Neural crest cell (in vitro differentiated cells): ENCODE measurements at places on chromosomes 6 and 20. TPM values are rescaled to one million over a fixed set of nuclear protein-coding genes. Genes with fewer than 3 reads are reported as not detected.

CLIC1 gene
- total RNA-seq = 305 and 313 TPM in 2 replicates

SNRNP48 gene
- 22.5 and 23.2 TPM in 2 replicates for total RNA-seq

CST4 gene
- total RNA-seq = not detected in 2 replicates

SULF2 gene
- 18.5 and 22.9 TPM in 2 replicates for total RNA-seq

PDE10A gene
- 23.7 and 26.2 TPM in 2 replicates for total RNA-seq

IL17A gene
- total RNA-seq = not detected in 2 replicates

IYD gene
- not detected in 2 replicates for total RNA-seq

PLN gene
- not detected in 2 replicates for total RNA-seq

WFDC6 gene
- total RNA-seq = not detected in 2 replicates

MCHR2 gene
- total RNA-seq = not detected in 2 replicates

SAPCD1 gene
- 21.3 and 25.1 TPM in 2 replicates for total RNA-seq

BEND6 gene
- 1.8 and 2.3 TPM in 2 replicates for total RNA-seq

FHL5 gene
- total RNA-seq = not detected in 2 replicates

STK38 gene
- total RNA-seq = 26.8 and 27.7 TPM in 2 replicates

HM13 gene
- total RNA-seq = 179 and 185 TPM in 2 replicates

ROS1 gene
- total RNA-seq = not detected in 2 replicates

RNF182 gene
- 2.3 and 3.0 TPM in 2 replicates for total RNA-seq

CTAGE9 gene
- not detected in 2 replicates for total RNA-seq

GJA10 gene
- total RNA-seq = not detected in 2 replicates

CPXM1 gene
- 200 and 218 TPM in 2 replicates for total RNA-seq

FOXC1 gene
- 1.7 and 1.8 TPM in 2 replicates for total RNA-seq

ANGPT4 gene
- 0.07 TPM in 1 of 2 replicates, not detected in the other for total RNA-seq

RAD21L1 gene
- not detected in 2 replicates for total RNA-seq

WFDC12 gene
- not detected in 2 replicates for total RNA-seq

POU3F2 gene
- total RNA-seq = 111 and 114 TPM in 2 replicates

PCK1 gene
- total RNA-seq = not detected in 2 replicates
